ENCODE measurements at places on chromosomes 16 and 17.

DNA sequence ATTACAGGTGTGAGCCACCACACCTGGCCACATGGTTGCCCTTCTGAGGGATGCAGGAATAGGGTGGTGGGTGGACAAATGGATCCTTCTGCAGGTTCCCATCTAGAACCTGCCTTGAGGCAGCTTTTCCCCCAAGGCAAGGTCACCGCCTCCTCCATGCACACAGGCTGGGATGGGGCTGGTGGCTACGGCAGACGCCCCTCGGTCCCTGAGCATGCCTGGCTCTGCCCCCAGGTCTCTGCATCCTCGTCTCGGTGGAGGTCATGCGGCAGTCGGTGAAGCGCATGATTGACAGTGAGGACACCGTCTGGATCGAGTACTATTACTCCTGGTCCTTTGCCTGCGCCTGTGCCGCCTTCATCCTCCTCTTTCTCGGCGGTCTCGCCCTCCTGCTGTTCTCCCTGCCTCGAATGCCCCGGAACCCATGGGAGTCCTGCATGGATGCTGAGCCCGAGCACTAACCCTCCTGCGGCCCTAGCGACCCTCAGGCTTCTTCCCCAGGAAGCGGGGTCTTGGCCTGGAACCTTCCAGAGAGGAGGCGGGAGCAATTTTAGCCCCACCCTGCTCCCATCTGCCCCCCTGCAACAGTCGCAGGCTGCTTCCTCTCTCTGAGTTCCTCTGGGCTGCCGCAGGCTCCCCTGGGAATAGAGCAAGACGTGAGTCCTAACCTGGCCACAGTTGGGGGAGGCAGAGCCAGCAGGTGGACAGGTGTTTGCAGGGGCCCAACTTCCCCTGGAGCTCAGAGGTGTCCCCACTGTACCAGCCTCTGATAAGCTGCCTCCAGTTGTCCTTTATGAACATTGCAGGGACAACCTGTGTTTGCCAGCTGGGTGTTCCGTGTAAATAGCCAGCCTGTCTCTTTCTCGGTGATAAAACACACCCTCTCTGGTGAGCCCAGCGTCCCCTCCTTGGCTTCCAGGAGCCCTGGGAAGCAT, 11.7 kb downstream of the CACNG1 start:
- no peak for DNase-seq

GRCh38 chr16:35788381-35788780, 2329.0 kb downstream of the TP53TG3F start:
- no peak for DNase-seq

DNA sequence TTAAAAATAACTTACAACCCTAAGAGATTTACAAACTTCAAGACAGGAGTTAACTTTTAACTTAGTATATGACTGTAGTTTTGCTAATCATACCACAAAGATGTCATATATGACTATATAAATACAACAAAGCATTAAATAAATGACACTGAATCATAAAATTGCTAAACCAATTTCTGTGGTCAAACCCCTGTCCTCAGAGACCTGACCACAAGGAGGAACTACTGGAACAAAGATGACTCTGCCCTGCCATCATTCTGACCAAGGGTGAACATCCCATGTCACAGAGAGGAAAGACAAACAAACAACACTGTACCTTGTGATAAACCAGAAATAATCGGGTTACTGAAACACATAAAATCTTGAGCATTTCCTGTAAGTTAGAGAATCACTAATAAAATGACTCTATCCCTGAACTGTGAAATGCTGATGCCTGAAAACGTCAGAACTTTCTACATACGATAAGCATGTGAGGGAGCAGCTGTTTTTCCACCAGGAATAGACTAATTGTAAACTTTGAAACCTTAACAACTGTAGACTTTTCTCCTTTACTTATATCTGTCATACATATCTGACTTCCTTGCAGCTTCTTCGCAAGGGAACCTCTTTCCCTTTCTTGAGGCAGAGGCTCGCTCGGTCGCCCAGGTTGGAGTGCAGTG, 47.9 kb downstream of the WDR59 start:
- DNase-seq = peak; percentile 72

DNA sequence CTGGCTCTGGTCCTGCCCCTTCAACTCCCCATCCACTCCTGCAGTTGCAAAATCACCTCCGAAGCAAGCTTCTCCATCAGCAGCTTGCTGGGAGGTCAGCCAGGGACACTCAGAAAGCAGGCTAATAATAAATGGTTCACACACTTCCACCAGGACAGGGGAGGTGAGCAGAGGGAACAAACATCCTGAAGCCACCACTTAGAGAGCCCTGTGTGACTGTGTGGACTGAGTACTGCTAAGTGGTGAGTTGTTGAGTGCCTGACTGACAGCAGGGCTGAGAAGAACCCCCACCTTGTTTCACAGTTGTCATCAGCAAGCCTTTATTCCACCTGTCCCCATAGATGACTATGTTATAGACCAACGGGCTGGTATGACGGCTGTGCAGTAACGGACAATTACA, 213.9 kb downstream of the CBLN1 start:
- no peak for DNase-seq

GRCh38 chr17:81429821-81430551, 34.7 kb downstream of the BAHCC1 start:
- DNase-seq = no peak
